ENCODE measurements at places on chromosomes 3 and 15. TPM values are rescaled to one million over a fixed set of nuclear protein-coding genes. Genes with fewer than 3 reads are reported as not detected.

PEAK1 gene
- 58.5 TPM for total RNA-seq

TF gene
- 36.5 TPM for total RNA-seq

SV2B gene
- total RNA-seq, result 3.5 TPM

TJP1 gene
- 93.1 TPM for total RNA-seq

C15orf62 gene
- not detected for total RNA-seq

SLC2A2 gene
- total RNA-seq, result not detected

NR1I2 gene
- total RNA-seq, result not detected

BCL2A1 gene
- 18.1 TPM for total RNA-seq

GPR149 gene
- total RNA-seq, result not detected

ARNT2 gene
- total RNA-seq, result 7.4 TPM

MYRIP gene
- total RNA-seq, result 2.7 TPM

GOLGA6B gene
- not detected for total RNA-seq

KBTBD12 gene
- 0.56 TPM for total RNA-seq

LMLN gene
- total RNA-seq, result 3.5 TPM

SLC9C1 gene
- total RNA-seq, result 1.9 TPM

KCNMB3 gene
- 6.3 TPM for total RNA-seq

CLDN1 gene
- 70.5 TPM for total RNA-seq

GOLGA6L10 gene
- 1.3 TPM for total RNA-seq

RTP1 gene
- total RNA-seq, result not detected

TMCC1 gene
- 30.3 TPM for total RNA-seq

ZWILCH gene
- 4.8 TPM for total RNA-seq

TGM5 gene
- total RNA-seq, result 0.94 TPM

SLITRK3 gene
- total RNA-seq, result not detected

SUSD5 gene
- 2.0 TPM for total RNA-seq

DCLK3 gene
- total RNA-seq, result 0.12 TPM

TRIM71 gene
- not detected for total RNA-seq

SAMD7 gene
- total RNA-seq, result not detected

GP9 gene
- not detected for total RNA-seq

EHHADH gene
- 6.3 TPM for total RNA-seq

THAP10 gene
- total RNA-seq, result 0.93 TPM

SLC28A1 gene
- total RNA-seq, result not detected

GOLGA6L1 gene
- total RNA-seq, result not detected

All from omental fat pad (tissue), 4 donors.